Brain pericyte (primary cell): ENCODE measurements at places on chromosomes 4 and X.

- no peak for DNase-seq
Observed at GRCh38 chrX:74593593-74593992, 20.8 kb downstream of the RLIM start.

- DNase-seq, result no peak
Observed at GRCh38 chr4:100486496-100486895, 31.3 kb downstream of the EMCN start.

DNA sequence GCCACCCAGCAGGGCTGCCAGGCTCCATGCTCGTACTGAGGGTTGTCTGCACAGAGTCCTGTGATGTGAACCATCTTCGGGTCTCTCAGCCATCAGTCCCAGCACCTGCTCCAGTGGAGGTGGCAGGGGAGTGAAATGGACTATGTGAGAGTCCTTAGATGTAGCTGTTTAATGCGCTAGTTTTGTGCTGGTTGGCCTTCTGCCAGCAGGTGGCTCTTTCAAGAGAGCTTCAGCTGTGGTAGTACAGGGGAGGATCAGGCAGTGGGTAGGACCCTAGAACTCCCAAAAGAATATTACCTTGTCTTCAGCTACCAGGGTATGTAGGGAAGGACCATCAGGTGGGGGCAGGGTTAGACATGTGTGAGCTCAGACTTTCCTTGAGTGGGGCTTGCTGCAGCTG is 1066.0 kb downstream of the GLUD2 start:
- no peak for DNase-seq

- DNase-seq, result no peak
Observed at GRCh38 chrX:429266-429825, 42.6 kb upstream of the PPP2R3B start.

DNA sequence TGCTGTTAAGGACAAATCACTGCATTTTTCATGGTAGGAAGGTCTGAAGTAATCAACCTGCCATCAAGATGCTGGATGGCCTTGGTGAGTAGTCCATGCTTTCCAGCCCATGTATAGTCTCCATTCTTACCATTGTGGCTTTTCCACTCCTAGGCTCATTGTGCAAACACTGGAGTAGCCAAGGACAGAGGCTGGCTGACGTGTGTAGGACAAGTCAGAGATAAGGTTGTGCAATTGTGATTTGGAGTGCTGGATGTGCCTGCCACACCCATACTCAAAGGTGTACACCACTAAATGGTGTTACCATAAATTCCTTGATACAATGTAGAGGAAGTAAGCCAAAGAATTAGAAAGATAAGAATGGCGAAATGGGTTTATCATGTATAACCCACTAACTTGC is 26.3 kb upstream of the RADX start:
- no peak for DNase-seq

DNA sequence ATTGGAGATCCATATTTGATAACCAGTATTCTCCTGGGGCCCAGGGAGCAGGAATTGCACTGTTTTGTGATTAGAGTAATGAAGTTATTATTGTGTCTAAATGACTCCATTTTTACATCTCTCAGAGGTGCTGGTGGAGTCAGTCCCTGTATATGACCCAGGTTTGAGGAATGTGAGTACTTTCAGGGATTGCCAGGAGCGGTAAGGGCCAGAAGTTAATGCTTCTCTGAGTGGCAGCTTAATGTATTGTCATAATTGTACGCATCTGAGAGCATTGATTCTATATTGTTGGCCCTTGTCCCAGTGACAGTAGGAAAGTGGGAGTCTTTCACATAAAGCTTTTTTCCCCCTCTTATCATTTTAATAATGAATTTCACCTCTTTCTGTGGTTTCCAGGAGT is 146.2 kb downstream of the GATB start:
- no peak for DNase-seq

DNA sequence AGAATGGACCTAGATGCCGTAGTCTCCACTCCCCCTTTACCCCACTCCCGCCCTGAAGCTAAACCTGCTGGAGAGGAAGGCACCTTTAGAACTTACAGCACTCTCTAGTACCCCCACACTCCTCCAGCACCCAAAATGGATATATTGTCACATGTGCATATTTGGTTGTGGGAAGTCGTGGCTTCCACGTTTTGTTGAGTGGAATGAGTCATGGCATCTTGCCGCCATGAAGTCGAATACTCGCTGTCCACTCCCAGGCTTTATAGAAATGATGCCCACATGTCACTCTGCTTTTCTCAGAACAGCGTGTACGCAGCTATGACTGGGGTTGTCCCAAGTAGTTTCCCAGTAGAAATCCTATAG is 545 bp downstream of the ABCE1 start:
- DNase-seq, result peak; percentile 10

DNA sequence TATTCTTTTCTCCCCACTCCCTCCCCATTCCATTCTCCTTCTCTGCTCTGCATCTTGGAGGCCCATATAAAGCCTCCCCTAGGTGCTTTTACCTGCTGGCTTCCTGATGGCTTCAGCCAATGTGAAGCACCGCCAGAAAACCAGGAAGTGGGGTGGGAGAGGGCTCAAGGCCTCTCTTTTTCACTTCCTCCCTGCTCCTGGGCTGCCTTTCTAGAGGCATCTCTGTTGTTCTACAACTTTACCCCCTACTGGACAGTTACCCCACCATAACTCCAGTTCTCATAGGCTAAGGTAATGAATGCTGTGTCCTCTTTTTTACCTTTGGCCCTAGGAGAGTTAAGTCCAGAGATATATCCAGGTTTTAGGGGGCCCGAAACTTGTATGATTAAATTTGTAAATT is 62.4 kb upstream of the PPARGC1A start:
- DNase-seq, result no peak

DNA sequence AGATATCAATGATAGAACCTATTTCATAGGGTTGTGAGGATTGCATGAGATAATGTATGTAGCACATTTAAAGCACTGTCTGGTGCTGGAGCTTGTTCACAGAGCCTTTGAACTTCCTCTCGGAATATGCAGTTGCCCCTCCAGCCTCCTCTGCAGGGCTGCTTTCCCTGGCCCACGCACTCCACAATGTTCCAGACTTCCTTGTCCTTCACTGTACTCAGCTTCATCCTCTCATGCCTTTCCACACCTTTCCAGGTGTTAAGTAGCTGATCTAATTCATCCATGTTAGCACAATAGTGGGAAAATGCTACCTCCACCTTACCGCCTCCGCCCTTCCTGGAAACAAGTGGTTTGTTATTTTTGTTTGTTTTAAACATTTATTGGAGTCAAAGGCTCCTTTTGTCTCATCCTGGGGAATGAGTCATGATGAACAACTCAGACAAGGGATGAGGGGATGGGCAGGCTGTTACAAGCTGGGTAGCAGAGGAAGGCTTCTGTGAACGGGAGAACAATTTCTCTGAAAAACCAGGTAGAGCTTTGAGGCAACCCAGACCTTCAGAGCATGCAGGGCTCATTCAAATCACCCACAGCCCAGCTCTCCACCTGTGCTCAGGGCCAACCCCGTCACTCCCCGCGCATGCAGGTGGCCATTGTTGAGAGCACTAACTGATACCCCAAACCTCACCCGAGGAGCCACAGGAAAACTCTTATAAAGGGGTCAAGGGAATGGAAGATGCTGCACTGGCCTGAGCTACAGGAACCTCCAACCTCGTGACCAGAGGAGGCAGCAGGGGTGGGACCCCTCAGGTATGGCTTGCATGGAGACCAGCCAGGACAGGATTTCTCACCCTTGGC is 84.9 kb upstream of the TBL1X start:
- no peak for DNase-seq

DNA sequence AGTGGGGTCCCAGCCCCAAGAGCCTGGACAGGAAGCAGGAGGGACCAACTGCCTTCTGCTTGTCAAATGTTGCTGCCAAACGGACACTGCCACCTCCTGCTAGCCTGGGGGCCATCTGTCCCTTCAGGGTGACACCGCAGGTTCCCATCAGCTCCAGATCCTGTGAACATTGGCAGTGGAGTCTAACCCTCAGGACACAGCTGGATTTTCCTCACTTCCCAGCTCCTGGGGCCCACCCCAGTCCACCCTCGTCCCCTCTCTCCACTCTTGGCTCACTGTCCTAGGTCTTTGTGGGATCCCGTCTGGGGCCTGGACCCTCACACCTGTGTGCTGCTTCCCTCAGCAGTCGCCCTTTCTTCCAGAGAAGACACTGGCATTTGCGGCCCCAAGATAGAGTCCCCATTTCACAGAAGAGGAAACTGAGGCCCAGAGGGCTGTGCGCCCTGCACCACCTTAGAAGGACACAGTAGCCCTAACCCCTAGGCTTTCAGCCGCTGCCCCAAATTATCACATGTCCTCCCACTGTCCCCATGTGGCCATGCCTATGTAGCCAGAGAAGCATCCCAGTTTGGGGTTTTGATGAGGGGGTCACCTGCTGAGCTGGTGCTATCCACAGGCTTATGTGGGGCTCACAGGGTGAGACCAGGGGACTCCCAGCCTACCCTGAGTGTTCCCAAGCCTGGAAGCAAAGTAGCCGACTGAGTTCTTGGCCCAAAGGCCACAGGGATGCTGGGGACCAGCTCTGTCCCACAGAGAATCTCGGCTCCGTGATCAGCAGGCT is 20.1 kb downstream of the PPP2R2C start:
- DNase-seq, result no peak
